ENCODE measurements at places on chromosomes 5 and 9. TPM values are rescaled to one million over a fixed set of nuclear protein-coding genes. Genes with fewer than 3 reads are reported as not detected.

The MAP1B gene
- total RNA-seq, result 218 TPM

The SMIM32 gene
- not detected for total RNA-seq

The BAAT gene
- not detected for total RNA-seq

- no peak for DNase-seq
Observed at GRCh38 chr5:57825031-57825686, 342.5 kb upstream of the ACTBL2 start.

All from sciatic nerve (tissue), 2 donors.